AG04449 (cell line): ENCODE measurements at places on chromosomes 11 and 22.

- no peak for DNase-seq
These were observed 89.6 kb downstream of the FANCF start for GRCh38 chr11:22536071-22536470.

GRCh38 chr22:38299770-38300102, 17.5 kb downstream of the CSNK1E start:
- no peak for DNase-seq

GRCh38 chr11:130096823-130097222, 27.1 kb downstream of the APLP2 start:
- no peak for DNase-seq

GRCh38 chr22:35409783-35410662, 10.1 kb downstream of the MCM5 start:
- DNase-seq: no peak

- no peak for DNase-seq
These were observed 26.0 kb upstream of the TCF20 start for GRCh38 chr22:42296381-42296853.

GRCh38 chr22:28914201-28914600, 30.8 kb downstream of the ZNRF3 start:
- no peak for DNase-seq

GRCh38 chr11:17778352-17778751, 43.8 kb downstream of the KCNC1 start:
- no peak for DNase-seq

- DNase-seq: no peak
These were observed 13.4 kb downstream of the CD5 start for GRCh38 chr11:61115498-61116224.

GRCh38 chr11:58433638-58434203, 5.8 kb upstream of the OR5B2 start:
- DNase-seq: no peak

DNA sequence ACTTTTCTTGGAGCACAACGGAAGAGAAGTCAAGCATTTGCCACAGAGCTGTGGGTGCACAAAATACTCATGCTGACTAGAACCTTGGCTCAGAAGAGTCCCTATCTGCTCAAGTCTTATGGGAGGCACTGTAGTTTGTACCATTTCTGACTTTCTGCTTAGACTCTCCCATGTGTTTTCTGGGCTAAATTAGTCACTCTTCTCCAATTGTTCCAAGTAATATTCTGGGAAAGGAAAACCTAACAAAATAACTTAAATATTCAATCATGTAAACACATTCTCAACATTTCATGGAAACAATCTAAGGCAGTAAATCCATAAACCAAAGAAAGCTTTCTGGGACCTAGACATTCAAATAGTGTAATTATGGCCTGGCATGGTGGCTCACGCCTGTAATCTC, 220.7 kb downstream of the SWAP70 start:
- no peak for DNase-seq

- no peak for DNase-seq
These were observed 129.9 kb upstream of the B3GAT1 start for GRCh38 chr11:134541951-134542350.

DNA sequence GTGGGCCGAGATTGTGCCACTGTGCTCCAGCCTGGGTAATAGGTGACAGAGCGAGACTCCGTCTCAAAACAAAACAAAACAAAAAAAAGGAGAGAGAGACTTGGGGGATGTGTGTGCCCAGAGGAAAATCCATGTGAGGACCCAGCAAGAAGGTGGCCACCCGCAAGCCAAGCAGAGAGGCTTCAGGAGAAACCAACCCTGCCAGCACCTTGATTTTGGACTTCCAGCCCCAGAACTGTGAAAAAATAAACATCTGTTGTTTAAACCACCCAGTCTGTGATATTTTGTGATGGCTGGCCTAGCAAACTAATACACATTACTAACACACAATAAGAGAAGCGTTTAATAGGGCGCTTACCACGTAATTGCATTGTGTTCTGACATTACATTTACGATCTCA, 21.2 kb downstream of the TXN2 start:
- DNase-seq: no peak

DNA sequence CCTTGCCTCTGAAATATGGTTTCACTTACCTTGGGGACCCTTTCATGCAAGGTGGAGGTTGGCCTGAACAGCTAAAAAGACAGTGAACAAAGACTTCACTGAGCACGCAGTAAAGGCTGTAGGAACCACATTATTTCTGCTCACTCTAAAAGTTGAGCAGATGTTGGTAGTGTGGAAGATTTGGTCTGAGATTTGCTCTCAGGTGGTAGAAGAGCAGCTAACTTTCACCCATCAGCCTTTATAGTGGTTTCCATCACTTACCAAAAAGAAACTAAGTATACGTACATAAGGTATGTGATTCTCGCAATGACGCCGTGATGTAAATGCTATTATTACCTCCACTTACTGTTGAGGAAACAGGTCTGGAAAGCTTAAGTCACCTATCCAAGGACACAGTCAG, 47.3 kb downstream of the PRR5L start:
- DNase-seq: no peak

DNA sequence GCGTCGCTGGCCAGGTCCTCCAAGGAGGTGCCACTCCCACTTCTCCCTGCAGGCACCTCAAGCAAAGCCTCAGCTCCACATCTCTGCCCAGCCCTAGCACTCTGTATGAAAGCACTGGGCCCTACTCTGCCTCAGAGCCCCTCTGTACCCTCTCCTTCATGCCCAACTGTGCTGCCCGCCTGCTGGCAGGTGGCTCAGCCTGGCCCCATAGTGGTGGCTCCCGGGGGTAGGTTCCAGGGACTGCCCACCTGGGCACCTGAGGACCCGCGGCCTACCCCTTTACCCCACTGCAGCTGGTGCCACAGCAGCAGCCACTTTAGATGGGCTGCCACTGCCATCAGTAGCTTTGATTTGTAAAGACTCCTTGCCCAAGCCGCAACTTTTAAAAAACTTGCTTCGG, 1672.8 kb downstream of the LRRC4C start:
- DNase-seq: no peak

DNA sequence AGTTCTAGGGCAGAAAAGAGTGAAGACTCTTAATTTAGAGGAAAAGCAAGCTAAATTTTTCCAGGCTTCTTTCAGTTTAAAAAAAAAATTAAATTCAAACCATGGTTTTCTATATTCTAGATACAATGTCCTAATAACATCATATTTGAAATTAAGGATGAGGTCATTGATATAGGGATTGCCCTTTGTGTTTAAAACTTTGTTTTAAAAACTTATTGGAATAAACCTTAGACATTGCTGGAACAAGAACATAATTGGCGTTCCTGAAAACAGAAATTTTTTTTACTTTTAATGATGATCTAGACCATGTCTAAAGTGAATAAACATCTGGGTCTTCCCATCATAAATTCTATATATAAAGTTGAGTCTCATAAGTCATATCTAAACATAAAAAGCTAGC, 859.4 kb upstream of the CHORDC1 start:
- DNase-seq: no peak

- DNase-seq: no peak
These were observed 14.6 kb downstream of the CELSR1 start for GRCh38 chr22:46522797-46523196.

DNA sequence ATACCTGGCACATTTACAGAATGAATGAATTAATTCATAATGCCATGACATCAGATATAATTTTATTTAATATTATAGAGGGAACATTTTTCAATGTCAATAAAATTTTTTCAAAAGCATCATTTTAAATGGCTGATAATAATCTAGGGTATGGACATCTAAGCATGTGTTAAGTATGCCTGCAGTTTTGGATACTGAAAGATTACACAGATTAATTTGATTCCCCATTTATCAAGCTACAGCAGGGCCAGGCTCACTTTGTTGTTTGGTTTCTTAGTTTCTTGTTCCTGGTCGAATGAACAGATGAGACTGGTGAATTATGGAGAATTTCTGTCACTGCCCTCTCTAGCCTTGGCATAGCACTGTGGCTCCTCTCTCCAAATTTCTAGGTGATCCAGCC, 72.4 kb upstream of the E2F8 start:
- DNase-seq: no peak

- DNase-seq: peak; percentile 67
These were observed 172.5 kb downstream of the TBC1D22A start for GRCh38 chr22:46934746-46935491.

DNA sequence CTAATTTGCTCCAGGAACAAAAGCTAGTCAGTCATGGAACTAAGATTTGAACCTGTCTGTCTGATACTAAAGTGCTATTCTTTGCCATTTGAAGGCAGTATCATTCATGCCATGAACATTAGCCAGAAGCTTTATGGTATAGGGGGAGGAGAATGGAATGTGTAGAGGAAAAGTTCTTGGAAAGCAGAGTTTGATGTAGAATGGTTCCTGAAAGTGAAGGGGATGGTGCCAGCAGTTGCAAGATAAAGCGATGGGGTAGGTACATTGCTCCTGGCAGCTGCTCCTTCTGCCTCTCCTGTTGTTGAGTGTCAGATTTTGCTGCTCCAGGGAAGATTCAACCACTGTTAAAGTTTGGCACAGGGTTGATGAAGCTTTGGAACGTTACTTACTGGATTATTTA, 53.4 kb downstream of the ARHGAP42 start:
- DNase-seq: no peak

GRCh38 chr11:125404811-125405790, 91.0 kb downstream of the FEZ1 start:
- DNase-seq: no peak

GRCh38 chr11:44865866-44866272, 84.8 kb downstream of the TP53I11 start:
- no peak for DNase-seq

- peak; percentile 63 for DNase-seq
These were observed 2.5 kb upstream of the SEPTIN3 start for GRCh38 chr22:41966607-41967240.

- DNase-seq: no peak
These were observed 73.7 kb upstream of the AMOTL1 start for GRCh38 chr11:94694309-94695060.

DNA sequence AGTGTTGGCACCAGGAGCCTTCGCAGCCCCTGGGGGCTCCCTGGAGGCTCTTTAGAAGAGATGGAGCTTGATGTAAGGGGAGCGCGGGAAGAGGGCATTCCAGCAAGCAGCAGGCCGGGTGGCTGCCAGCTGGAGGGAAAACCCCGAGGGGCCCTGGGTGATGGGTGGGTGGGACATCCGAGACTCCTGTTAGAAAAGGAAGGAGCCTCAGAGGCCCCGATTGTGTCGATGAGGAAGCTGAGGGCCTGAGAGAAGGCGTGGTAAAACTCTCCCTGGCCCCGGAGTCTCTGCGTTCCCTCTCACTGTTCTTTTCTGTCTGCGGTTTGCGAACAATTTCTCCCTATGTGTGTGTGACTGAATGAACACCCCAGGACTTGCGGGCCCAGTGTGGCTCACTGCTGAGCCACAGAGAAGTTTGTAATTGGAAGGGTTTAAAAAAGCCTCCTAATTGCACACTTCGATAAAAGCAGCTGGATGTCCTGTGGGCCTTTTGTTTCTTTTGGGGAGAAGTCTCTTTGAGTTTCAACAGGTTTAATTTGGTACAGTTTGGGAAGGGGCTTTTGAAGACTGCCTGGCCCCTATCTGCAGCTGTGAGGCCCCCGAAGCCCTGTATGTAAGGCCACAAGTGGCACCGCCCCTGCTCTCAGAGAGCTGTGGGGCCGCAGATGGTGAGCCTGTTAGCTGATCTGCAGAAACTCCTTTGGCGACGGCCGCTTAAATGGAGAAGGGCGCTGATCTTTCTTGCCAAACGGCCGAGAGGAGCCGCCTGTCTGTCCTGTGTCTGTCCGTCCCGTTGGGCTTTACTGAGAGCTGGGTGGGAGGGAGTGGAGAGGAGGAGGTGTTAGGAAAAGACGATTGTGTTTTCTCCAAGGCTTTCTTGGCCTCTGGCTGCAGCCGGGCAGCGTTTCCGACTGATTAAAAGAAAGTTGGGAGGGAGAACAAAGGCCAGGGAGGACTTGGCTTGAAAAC, 2.0 kb downstream of the FBLN1 start:
- DNase-seq: no peak

- DNase-seq: no peak
These were observed 315.9 kb downstream of the CADM1 start for GRCh38 chr11:115188188-115188897.

DNA sequence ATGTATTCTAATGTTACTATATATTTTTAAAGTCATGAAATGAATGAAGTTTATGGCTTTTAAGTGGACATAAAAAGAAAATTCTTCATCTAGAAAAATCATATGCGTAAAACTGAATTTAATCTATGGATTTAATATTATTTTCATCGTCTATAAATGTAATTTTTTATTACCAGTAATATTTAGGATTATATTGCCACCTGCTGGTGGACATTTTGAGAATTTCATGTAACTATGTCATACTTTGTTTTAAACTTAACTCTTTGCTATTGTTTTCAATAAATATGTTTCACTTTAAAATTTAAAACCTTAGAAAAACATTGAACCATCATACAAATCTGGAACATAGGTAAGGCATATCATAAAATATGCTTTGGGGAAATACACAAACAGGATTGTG, 66.5 kb upstream of the CEP126 start:
- no peak for DNase-seq

GRCh38 chr11:81658722-81659121, 1074.9 kb downstream of the FAM181B start:
- no peak for DNase-seq

DNA sequence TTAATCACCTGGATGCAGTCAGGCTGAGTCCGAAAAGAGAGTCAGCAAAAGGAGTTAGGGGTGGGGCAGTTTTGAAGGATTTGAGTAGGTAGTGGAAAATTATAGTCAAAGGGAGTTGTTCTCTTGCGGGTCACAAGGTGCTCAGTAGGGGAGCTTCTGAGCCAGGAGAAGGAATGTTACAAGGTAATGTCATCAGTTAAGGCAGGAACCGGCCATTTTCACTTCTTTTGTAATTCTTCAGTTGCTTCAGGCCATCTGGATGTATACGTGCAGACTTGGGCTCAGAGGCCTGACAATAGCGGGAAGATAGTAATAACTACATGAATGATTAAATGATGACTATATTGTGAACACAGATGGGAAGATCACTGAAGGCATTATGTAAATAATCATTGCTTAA, 6.2 kb downstream of the SC5D start:
- DNase-seq: no peak

DNA sequence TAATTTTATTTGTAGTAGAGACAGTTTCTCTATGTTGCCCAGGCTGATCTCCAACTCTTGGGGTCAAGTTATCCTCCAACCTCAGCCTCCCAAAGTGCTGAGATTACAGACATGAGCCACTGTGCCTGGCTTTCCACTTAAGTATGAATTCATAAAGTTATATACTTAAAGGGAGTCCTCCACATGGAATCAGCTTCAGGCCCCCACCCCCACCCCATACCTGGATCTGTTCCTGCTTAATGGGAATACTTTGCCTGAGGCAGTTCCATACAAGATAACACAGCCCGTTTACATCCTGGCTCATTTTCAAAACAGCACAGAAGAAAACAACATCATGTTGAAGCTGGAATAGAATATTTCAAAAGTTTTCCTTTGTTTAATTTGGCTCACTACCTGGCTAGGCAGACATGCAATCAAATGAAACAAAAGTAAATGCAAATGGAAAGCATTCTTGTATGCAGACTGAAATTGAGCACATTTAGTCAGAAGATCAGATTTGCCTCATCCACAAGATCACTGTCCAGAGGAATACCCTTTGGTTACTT, 82.4 kb downstream of the FAT3 start:
- DNase-seq: no peak
